Activated naive CD8-positive, alpha-beta T cell treated with anti-CD3 and anti-CD28 coated beads, Interleukin-2, amount 10 ng/mL, durations not matched to agents 7 days and 5 days (primary cell): ENCODE measurements at places on chromosomes 11 and 22.
A peak's percentile ranks its signal among the peaks of the same experiment; 100 is the strongest.

DNA sequence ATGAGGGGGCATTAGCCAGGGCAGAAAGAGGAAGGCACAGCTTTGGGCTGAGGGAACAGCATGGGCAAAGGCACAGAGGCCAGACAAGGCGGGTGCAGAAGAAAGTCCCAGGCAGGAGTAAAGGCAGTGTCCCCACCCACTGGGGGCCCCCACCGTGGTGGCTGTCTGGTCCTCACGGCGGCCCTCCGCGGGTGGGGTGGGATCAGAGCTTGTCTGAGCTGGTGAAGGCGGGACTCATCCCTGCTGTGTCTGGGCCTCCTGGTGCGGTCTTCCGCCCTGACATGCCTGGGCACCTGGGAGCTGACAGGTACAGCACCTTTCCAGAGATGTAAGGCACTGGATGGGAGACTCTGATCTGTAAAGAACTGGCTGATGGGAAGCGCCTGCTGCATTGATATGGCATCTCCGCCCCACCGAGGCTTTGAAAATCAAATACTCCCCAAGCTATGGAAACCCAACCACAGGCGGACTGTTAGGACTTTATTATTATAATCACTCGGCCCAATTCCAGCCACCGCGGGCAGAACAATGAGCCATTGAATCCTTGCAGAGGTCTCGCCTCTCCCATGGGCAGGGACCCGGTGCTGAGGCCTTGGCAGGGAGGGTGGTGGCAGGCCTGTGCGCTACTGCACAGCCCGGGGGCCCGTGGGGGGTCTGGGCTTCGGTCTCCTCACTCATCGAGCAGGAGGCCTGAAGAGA lies 14.2 kb upstream of the GNB1L start:
- peak; percentile 21 for DNase-seq

GRCh38 chr11:46114378-46114777 lies 6.9 kb downstream of the PHF21A start:
- DNase-seq = no peak

- DNase-seq = no peak
Measured at GRCh38 chr11:21949763-21950413, 243.0 kb upstream of the ANO5 start.

DNA sequence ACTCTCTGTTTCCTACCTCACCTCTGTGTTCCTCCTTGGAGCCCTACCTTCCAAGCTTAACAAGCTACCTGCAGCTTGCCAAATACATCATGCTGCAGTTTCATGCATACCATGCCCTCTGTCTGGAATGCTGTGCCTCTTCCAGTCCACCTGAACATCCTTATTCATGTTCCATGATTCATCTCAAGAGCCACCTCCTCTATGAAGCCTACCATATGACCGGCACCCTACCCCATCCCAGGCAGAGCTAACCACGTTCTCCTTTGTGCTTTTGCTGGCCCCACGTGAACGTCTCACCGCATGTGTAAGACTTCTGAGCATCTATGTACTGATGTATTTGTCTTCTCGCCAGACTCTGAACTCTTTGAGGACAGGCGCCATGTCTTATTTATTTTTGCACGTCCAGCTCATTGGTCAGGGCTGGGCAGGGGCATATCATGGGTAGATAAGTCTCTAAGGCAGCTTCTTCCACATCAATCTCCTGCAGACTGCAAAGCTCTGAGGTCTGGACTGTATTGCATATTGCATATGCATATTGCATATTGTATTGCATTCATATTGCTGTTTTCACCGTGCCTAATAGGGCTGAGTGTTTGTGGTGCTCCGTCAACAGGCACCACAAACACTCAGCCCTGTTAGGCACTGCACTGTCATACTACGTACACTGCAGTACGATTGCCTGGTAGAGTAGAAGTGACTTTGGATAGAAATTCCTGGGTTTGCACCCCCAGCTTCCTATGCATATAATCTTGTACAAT lies 31.0 kb downstream of the TST start:
- DNase-seq = no peak

DNA sequence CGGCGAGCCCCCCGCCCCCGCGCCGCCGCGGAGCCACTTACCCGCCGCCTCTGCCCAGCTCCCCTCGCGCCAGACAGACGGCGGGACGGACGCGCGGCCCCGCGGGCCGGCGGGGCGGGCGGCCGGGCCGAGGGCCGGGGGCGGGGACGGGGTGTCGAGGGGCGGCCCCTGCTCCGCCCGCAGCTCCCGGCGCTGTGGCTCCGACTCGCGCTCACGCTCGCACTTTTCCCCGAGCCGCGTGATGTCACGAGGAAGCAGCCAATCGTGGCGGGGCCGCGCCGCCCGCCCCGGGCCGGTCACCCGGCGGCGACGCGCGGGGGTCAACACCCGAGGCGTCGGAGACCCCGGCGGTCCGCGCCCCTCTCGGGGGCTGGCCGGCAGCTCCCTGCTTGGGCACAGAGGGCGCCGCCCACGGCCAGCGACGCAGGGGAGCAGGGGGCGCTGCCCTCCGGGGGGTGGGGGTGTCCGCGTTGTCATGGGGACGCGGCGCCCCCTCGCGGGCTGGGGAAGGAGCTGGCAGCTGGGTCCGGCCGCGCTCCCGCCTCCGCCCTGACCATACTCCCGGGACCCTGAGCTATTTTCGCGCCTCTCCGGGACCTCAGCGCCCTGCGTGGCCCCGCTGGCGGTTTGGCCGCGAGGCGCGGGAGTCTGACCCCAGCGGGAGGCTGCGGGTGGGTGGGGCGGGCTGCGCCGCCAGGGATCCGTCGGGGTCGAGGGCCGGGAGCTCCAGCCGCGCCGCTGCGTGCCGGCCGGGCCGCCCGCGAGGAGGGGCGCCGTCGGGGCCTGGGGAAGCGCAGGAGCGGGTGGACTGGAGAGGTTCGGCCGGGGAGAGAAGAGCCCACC lies at the start of gene CHRM4:
CHRM4 (minus strand) TSS at position 199 of the 843 bp plus-strand sequence. CDS start 5,219 bp downstream, outside the sequence.
- DNase-seq = no peak

DNA sequence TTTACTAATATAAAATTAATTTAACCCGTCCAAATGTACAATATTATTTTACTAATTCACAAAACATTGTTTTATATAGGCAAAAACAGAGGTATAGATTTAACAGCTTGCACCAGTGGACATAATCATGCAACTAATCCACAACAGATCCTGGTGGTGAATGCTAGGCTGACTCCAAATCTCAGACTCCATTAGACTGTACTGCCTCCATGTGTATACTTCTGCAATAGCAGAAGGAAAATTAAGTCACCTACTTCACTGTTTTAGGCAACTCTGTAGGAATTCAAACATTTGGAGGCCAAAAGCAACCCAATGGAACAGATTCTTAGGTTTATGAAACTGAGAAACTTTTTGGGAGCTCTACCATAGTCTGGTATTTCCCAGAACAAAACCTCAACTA lies 30.0 kb upstream of the RAB39A start:
- DNase-seq = no peak
